IMR-90 (cell line): ENCODE measurements at places on chromosomes 2 and 18.

- DNase-seq, result no peak
- no peak overlapping the region for H3K27ac ChIP-seq
- H3K27me3 ChIP-seq, result no peaks in the 10 kb centered on the region
- H3K4me1 ChIP-seq, result no peaks in the 10 kb centered on the region
- no peaks in the 10 kb centered on the region for H3K36me3 ChIP-seq
Observed at GRCh38 chr2:205283736-205284270, 398.5 kb upstream of the NRP2 start.

GRCh38 chr2:201797175-201797840 is 9.0 kb upstream of the CDK15 start:
- no peaks in the 10 kb centered on the region for H3K36me3 ChIP-seq
- H3K27me3 ChIP-seq, result no peaks in the 10 kb centered on the region
- H3K4me3 ChIP-seq, result peak overlapping the region; percentile 4; the same call in 1 of the 2 replicates
- peaks cover 10% of the 10 kb centered on the region for H3K4me1 ChIP-seq

- H3K4me1 ChIP-seq, result peaks cover 9% of the 10 kb centered on the region
- no peak overlapping the region for H3K4me3 ChIP-seq
- no peak overlapping the region for H3K27ac ChIP-seq
- H3K36me3 ChIP-seq, result peaks cover 11% of the 10 kb centered on the region
- H3K27me3 ChIP-seq, result no peaks in the 10 kb centered on the region
Observed at GRCh38 chr2:112493858-112494648, 12.1 kb downstream of the TTL start.

- H3K4me1 ChIP-seq, result peaks cover 12% of the 10 kb centered on the region
- peak; percentile 28 for DNase-seq
- H3K27me3 ChIP-seq, result no peaks in the 10 kb centered on the region
- no peak overlapping the region for H3K27ac ChIP-seq
- no peaks in the 10 kb centered on the region for H3K36me3 ChIP-seq
Observed at GRCh38 chr2:157868993-157869392, 7.1 kb downstream of the ACVR1 start.

DNA sequence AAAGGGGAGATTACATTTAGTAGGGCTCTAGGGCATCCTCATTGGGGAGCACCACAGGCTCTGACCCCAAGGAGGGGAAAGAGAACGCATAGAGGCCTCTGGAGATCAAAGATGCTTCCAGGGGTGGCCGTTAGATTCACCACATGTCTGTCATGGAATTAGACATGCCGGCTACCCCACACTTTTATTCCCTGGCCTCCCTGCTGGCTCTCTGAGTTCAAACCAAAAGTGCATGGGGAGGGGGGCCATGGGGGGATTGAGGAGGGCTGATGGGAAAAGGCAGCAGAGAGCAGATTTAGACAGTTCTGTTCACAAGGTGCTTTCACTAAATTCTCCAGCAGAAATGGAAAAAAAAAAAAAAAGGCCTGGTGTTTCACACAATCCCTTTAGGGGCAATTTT is 64.4 kb upstream of the ZNF521 start:
- DNase-seq, result no peak
- H3K27me3 ChIP-seq, result peaks cover 6% of the 10 kb centered on the region; the same call in 1 of the 2 replicates
- no peak overlapping the region for H3K27ac ChIP-seq
- H3K4me1 ChIP-seq, result no peaks in the 10 kb centered on the region

GRCh38 chr2:37706334-37707183 is 35.1 kb upstream of the CDC42EP3 start:
- peaks cover 11% of the 10 kb centered on the region for H3K4me1 ChIP-seq
- no peaks in the 10 kb centered on the region for H3K27me3 ChIP-seq
- H3K4me3 ChIP-seq, result no peak overlapping the region
- DNase-seq, result no peak
- peak overlapping the region; percentile 0; the same call in 1 of the 2 replicates for H3K27ac ChIP-seq

- peaks cover 28% of the 10 kb centered on the region for H3K4me1 ChIP-seq
- DNase-seq, result no peak
- no peak overlapping the region for H3K27ac ChIP-seq
Observed at GRCh38 chr2:102030502-102030854, 38.7 kb downstream of the IL1R2 start.

- no peak overlapping the region for H3K4me3 ChIP-seq
- peak; percentile 12 for DNase-seq
- 0 out of 2 replicates have a peak, but pooled peaks cover 2% of the 10 kb centered on the region for H3K4me1 ChIP-seq
- no peaks in the 10 kb centered on the region for H3K27me3 ChIP-seq
- no peaks in the 10 kb centered on the region for H3K36me3 ChIP-seq
- H3K27ac ChIP-seq, result no peak overlapping the region
Observed at GRCh38 chr2:225196579-225196978, 154.3 kb upstream of the DOCK10 start.

DNA sequence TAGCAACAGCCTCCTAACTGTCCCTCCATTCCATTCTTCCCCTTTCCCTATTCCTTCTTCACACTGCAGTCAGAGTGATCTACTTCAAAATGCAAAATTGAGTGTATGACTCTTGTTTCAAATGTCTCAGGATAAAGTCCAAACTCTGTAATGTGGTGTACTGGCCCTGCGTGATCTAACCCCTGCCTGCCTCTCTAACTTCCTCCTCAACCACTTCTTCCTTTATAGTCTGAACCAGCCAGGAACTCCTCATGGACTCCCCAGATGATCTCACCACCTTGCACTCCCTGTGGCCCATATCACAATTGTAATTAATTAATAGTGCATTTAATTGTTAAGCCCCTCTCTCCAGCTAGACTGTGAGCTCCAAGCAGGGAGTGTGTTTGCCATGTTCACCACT is 3.1 kb upstream of the B3GNT2 start:
- no peak for DNase-seq
- H3K27me3 ChIP-seq, result peaks cover 10% of the 10 kb centered on the region
- no peaks in the 10 kb centered on the region for H3K4me1 ChIP-seq

DNA sequence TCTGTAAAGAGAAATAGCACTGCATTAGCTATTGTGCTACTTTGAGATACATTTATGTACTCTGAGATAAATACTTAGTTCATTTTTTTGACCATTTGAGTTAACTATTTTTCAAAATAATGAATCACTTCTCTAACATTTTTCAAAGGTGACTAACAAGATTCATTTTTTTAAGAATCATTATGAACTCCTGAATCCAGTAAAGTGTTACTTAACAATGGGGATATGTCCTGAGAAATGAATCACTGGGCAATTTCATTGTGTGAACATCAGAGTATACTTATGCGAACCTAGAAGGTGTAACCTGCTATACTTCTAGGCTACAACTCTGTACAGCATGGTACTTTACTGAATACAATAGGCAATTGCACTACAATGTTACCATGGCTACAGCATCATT is 355.8 kb downstream of the ARL6IP6 start:
- H3K27ac ChIP-seq, result no peak overlapping the region
- no peak overlapping the region for H3K4me3 ChIP-seq
- H3K27me3 ChIP-seq, result no peaks in the 10 kb centered on the region
- no peak for DNase-seq

DNA sequence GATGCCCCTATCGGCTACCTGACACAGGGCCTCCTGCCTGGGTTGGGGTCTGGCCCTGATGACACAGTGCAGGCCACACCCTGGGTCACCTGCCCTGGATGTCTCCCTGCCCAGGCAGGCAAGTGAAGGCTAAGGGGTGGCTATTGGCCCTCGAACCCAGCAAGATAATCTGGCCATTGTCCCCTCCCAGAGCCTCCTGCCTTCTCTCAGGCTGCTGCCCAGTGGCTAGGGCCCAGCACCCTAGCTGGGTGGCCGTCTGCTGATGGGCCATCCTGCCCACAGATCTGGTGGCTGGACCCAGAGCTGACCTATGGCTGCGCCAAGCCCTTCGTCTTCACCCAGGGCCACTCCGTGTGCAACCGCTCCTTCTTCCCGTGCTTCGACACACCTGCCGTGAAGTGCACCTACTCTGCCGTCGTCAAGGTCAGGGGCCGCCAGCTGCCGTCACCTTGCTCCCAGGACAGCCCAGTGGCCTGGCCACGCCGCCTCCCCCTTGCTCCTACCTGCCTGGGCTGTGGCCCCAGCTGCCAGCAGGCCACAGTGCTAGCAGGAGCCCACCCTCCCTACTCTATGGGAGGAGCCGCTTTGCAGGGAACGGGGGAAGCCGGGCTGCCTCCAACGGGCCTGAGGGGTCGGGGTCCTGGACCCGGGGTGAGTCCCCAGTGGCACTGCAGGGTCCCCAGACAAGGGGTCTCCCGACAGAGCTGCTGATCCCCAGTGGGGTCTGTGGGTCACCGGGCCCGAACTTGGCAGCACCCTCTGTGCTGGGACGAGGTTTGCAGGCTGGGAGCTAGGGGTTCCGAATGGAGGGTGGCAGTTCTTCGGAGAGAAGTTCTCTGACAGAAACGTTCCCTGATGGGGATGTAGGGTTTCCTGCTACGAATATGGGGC is 4.1 kb downstream of the RNPEPL1 start:
- H3K4me1 ChIP-seq, result peaks cover 11% of the 10 kb centered on the region
- H3K27ac ChIP-seq, result no peak overlapping the region
- H3K4me3 ChIP-seq, result no peak overlapping the region
- DNase-seq, result no peak
- H3K27me3 ChIP-seq, result no peaks in the 10 kb centered on the region

GRCh38 chr18:64337673-64338072 is 188.8 kb upstream of the LINC00305 start:
- H3K27me3 ChIP-seq, result no peaks in the 10 kb centered on the region
- no peak overlapping the region for H3K27ac ChIP-seq
- no peaks in the 10 kb centered on the region for H3K36me3 ChIP-seq
- no peak overlapping the region for H3K4me3 ChIP-seq
- no peaks in the 10 kb centered on the region for H3K4me1 ChIP-seq
